HepG2 (cell line): ENCODE measurements at places on chromosomes 3 and 15.

- no peak for DNase-seq
Observed at GRCh38 chr3:69738859-69739203, 433 bp upstream of the MITF start.

DNA sequence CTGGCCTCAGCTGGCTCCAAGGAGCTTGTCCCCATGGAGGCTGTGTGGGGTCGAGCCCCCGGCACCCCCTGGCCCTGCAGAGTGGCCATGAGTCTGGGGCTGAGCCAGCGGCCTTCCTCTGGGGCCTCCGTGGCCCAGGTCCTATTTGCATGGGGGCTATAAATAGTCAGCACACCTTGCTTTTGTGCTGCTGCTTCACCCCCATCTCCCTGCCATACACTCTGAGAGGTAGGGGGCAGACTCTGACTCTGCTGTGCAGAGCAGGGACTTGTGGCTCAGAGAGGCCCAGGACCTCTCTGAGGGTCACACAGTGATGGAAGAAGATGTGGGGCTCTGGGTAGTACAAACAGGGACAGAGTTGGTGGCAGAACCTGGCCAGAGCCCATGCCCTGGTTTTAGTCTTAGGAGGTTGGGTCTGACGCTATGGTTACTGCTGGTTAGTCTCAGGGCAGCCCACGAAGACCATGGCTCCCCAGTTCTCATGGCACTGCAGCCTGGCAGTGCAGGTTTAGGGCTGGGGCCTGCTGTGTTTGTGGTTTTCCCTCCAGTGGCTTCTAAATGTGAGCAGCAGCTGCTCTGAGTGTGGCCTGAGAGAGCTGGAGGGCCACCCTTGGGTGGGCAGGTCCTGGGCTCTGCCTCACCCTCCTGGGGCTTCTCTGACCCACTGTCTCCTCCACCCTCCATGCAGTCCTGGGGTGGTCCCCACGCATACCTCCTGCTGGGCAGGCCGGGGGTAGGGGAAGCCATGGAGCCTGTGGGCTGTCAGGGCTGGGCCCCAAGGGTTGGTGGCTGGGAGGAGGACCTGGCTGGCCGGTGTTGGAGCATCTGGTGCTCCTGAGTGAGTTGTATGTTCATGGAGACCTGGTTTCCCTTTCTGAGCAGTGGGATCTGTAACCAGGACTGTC, 13.6 kb downstream of the PRKCD start:
- no peak for DNase-seq

DNA sequence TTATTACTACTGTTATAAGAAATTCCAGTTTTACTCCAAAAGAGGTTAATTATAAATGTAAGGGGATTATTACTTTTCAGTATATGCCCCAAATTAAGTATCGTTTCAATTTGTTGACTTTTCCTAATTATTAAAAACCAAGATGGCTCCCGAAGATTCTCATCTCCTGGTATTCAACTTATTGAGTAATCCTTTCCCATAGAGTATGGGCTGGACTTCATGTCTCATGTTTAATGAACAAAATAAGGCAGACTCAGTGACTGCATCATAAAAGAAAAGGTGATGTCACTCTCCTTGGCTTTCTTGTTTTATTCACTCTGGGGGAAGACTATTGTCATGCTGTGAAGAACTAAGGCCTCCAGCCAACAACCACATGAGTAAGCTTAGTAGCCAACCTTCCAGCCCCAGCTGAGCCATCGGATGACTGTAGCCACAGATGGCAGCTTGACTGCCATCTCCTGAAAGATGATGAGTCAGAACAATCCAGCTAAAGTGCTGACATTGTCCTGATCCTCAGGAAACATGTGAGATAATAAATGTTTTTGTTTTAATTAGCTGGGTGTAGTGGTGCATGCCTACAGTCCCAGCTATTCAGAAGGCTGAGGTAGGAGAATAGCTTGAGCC, 17.3 kb downstream of the IGF2BP2 start:
- DNase-seq, result no peak

GRCh38 chr3:70085613-70086012, 86.1 kb downstream of the SAMMSON start:
- no peak for DNase-seq

DNA sequence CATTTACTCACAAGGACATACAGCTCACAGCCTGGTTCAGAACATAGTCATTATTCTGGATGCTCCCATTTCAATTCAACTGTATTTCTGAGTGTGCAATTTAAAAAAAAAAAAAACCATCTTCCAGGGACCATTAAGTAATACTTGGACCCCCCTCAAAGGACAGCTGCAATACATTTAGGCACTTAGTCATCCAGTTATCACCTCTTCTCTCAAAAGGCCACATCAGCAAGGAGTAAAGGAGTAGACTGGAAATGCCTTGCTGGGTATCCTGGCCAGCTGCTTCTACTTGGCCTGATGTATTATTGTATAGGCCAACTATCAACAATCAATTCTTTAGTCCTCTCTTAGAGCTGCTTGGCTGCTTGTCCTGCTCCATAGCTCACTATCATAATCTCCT, 211.4 kb upstream of the SETMAR start:
- no peak for DNase-seq

GRCh38 chr15:40927873-40928806, 1.0 kb upstream of the DLL4 start:
- no peak for DNase-seq

DNA sequence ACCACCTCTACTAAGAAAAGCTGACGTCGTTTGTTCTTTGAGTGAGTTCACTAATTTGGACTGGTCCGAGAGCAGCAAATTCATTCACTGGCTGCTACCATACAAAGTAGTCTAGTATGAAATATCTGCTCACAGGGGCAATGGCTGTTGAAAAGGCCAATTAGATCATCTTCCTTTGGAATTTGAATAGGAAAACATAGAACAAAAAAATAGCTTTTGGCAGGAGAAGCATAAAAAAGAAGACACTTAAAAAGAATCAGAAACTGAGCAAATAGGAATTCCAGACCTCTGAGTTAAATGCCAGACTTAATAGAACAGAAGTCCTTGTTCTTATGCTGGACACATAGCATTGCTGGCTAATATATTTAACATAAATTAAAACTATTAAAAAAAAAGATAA, 159.3 kb downstream of the IL1RAP start:
- no peak for DNase-seq

DNA sequence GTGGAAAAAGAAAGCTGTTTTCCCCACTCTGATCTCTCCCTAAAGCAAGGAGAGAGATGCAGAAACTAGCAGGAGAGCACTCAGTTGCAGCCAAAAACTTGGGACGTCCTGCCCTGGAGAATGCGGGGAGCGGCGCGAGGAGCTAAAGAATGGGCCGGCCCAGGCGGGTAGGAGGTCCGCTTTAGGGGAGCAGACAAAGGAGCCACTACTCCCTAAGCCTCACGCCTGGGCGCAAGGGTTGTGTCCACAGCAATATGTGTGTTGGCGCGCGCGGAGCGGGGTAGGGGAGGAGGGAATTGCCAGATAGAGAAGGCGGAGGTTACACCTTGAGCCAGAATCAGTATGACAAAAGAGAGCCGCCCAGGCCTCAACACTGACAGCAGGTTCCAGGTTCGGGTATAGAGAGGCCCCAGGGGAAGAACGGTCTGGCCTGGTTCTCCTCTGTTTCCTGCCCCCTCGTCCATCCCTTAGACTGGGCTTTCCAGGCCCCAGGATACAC, 2.9 kb downstream of the WNT5A start:
- DNase-seq, result no peak

- DNase-seq, result peak; percentile 13
Observed at GRCh38 chr3:64685800-64686445, 1.9 kb downstream of the ADAMTS9 start.
